ENCODE measurements at places on chromosomes 2 and 18.

- DNase-seq = no peak
Measured at GRCh38 chr2:112603731-112604130, 19.3 kb downstream of the CHCHD5 start.

GRCh38 chr2:173252581-173252980 lies 102.1 kb upstream of the CDCA7 start:
- no peak for DNase-seq

GRCh38 chr18:63586966-63587365 lies at the start of gene SERPINB13:
Gene SERPINB13, plus strand, starts transcription at chr18:63587343. Its CDS starts 1,325 bp downstream, at chr18:63588668.
- no peak for DNase-seq

GRCh38 chr2:188119112-188119838 lies 172.4 kb upstream of the GULP1 start:
- no peak for DNase-seq

DNA sequence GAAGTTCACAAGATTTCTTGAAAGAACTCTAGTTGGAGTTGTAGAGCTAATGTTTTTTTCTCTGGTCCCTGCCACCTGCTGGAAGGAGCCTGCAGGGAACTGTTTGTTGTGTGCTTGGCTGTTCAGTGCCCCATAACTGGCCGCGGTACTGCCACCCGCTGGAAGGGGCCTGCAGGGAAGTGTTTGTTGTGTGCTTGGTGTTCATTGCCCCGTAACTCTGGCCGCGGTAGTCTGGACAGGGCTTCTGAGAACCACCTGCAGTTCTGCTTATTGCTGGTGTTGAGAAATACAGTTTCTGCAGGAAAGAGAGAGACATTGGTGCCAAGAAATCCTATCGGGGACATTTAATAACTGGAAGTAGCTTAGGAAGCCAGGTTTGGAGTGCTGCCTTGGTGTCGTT lies 58.1 kb downstream of the AGAP1 start:
- peak; percentile 65 for DNase-seq

DNA sequence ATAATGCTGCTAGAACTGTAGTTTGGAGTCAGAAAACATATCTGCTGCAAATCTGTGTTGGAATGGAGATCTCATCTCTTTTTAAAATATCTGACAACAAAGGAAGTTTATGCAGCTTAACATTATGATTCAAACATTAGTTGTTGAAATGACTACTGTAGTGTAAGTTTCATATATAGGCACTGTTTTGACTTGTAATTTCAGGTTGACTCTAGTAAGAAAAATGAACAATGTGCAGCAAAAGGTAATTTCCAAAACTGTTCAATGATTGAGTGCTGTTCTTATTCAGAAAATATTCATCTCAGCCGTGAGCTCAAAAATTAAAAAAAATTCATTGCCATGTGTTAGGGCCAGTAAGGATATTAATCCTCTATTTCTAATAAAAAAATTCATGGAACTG lies 48.5 kb downstream of the CCDC138 start:
- no peak for DNase-seq

DNA sequence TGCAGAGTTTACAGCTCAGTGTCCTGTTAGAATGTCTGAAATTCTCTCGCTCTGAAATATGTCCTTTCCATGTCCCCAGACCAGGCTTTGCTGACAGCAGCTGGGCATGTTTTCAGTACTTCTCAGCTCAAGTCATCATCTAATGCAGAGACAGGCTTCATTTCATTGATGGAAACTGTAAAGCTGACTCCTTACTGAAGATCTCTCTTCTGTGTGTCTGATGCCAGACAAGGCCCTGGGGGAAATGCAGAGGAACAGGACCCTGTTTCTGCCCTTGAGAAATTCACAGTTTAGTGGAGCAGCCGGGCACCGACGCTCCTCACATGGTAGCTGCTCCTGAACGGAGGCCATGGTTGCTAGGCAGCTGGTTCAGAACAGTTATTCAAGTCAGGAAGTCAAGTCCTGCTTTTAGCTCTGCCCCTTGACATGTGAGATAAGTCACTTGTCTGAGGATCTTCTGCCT lies 24.6 kb upstream of the FZD7 start:
- no peak for DNase-seq

DNA sequence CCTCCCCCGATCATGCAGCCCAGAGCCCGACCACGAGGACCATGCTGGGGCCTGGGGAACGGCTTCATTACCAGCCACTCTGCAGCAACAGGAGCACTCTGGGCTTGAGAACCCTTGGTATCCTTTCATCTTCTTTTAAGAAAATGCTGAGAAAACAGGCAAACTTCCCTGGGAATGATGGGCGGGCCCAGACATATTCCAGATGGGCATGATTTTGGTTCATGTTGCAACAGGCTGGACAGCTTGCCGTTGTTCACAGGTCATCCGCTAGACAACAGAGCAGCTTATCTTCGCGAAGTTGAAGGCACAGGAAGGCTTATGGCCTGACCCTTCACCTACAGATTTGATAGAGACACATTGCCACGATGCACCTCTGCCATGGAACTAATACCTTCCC lies 121.0 kb downstream of the KLHL29 start:
- DNase-seq = no peak

DNA sequence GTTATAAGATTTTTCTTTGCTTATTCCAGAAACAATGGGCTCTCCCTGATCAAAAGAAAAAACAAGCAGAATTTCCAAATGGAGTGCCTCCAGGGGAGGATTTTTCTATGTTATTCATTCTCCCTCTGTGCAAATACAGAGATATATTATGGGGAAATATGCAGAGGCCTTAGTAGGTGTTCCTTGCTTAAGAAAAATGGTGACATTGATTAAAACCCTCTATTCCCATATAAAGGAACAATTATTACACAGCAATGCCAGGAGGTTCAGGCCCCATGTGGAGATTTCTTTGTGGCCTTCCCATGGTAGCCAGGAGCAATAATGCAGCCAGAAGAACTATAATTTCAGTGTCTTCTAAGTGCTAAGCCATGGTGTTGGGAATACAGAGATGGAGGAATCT lies 255.9 kb upstream of the CXCR4 start:
- DNase-seq = no peak

DNA sequence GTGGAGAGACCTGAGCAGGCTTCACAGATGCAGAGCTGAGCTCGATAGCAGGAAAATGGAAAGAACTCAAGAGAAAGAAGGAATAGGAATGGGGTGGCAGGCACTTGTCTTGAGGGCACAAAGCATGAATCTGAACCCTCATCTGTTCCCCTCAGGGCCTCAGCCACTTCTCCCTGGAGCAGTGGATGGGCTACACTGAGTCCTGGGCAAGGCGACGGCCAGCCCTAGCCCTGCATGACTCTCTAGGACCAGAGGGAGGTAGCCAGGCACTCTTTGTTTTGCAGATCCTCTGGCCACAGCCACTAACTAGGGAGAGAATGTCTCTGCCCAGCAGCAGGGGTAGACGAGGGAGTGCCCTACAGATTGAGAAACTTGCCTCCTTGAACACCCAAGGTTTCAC lies 3.4 kb upstream of the TEX51 start:
- DNase-seq = no peak

GRCh38 chr2:165149439-165149838 lies 54.4 kb downstream of the SCN3A start:
- no peak for DNase-seq

GRCh38 chr18:51655327-51655698 lies 457.8 kb upstream of the MEX3C start:
- DNase-seq = no peak

DNA sequence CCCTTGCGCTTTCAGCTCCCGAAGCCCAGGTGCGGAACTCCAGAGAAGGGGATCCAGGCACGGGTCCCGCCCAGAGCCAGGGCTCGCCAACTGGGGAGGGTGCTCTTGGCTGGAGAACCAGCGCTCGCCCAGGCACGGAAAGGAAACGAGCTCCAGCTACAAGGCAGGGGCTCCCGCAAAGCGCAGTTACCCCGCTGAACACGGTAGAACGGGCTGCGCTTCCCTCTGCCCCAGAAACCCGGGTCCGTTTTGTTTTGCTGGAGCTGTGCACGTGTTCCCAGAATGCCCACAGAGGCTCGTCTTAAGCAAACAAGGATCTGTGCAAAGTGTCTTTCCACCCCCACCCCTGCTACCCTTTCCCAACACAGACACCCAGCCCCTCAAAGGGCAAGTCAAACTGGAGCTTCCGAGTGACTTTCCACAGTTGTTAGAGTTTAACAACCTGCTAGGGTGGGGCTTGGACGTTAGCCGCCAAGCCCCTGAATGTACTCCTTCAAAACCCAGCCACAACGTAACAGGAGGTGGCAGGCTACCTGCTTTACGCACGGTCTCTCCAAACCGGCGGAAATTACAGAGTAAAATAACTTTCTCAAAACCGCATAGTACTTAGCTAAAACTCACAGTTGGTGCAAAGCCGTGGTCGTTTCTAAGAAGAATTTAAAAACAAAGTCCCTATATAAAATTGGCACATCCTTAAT lies 775 bp downstream of the RNF125 start:
- no peak for DNase-seq

GRCh38 chr2:118643294-118643693 lies 204.2 kb downstream of the EN1 start:
- DNase-seq = no peak

DNA sequence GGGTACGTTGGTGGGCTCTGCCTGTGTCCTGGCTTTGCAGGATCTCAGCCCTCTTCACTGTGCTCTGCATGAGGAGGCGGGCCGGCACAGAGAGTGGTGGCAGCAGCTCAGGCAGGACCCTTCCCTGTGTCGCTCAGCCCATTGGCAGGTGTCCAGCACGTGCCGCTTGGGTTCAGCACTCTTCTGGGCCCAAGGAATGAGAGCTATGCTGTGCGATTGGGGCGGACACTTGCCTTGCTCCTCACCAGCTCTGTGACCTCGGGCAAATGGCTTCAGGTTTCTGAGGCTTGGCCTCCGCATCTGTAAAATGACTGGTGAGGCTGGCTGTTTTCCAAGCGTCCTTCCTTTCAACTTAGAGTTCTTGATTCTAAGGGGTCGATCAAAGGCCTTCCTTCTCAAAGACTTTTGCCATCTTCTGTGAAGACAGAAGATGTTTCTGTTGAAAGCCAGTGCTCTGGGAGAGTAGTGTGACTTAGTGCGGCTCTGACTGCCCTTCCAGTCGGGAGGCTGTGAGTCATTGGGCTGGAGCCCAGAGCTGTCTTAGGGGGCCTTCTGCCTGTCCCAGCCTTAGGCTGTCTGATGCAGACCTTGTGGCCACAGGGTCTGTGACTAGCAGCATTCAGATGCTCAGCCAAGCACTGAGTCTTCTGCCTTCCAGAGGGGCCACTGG lies 35.6 kb downstream of the GLI2 start:
- no peak for DNase-seq
